Liver (tissue), 10 donors: ENCODE measurements at places on chromosomes 5 and 9.

- no peak for DNase-seq
- H3K4me1 ChIP-seq = no peaks in the 10 kb centered on the region
- no peak overlapping the region for H3K27ac ChIP-seq
- no peaks in the 10 kb centered on the region for H3K27me3 ChIP-seq
- no peak overlapping the region for H3K4me3 ChIP-seq
- H3K36me3 ChIP-seq = no peaks in the 10 kb centered on the region
Observed at GRCh38 chr5:163748934-163749333, 243.5 kb downstream of the MAT2B start.

DNA sequence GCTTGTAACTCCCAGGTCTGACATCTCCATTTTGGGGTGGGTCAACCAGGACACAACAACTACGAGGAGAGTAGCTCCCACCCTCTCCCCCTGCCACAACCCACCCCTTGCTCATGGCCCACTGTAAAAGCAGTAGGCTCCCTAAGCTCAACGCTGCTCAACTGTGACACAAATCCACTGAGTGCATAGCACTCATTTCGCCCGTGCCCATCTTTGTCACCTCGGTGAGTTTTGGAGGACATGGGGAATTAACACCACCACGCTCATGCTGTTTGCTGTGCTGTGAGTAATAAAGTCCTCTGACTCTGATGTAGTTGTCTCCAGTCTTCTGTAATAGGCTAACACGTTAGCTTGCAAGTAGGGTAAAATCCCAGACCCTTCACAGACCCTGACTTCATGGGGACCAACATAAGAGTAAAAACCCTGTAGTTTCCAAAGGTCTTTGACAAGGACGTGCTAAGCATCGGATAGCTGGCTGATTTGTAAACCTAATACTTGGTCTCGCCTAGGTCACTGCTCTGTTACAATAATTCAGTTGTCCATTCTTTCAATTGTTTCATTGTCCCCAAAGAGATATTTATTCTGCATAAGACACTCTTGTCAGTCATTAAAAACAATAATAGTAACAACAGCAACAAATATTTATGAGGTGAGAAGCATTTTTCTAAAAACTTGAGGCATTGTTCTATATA lies 7.7 kb downstream of the PLGRKT start:
- H3K4me1 ChIP-seq = no peaks in the 10 kb centered on the region
- H3K4me3 ChIP-seq = no peak overlapping the region
- DNase-seq = no peak
- H3K27ac ChIP-seq = no peak overlapping the region
- no peaks in the 10 kb centered on the region for H3K27me3 ChIP-seq

- H3K27me3 ChIP-seq = no peaks in the 10 kb centered on the region
- H3K4me3 ChIP-seq = no peak overlapping the region
- H3K36me3 ChIP-seq = no peaks in the 10 kb centered on the region
- DNase-seq = no peak
- no peaks in the 10 kb centered on the region for H3K4me1 ChIP-seq
Observed at GRCh38 chr5:115098041-115098702, 71.5 kb downstream of the TRIM36 start.

DNA sequence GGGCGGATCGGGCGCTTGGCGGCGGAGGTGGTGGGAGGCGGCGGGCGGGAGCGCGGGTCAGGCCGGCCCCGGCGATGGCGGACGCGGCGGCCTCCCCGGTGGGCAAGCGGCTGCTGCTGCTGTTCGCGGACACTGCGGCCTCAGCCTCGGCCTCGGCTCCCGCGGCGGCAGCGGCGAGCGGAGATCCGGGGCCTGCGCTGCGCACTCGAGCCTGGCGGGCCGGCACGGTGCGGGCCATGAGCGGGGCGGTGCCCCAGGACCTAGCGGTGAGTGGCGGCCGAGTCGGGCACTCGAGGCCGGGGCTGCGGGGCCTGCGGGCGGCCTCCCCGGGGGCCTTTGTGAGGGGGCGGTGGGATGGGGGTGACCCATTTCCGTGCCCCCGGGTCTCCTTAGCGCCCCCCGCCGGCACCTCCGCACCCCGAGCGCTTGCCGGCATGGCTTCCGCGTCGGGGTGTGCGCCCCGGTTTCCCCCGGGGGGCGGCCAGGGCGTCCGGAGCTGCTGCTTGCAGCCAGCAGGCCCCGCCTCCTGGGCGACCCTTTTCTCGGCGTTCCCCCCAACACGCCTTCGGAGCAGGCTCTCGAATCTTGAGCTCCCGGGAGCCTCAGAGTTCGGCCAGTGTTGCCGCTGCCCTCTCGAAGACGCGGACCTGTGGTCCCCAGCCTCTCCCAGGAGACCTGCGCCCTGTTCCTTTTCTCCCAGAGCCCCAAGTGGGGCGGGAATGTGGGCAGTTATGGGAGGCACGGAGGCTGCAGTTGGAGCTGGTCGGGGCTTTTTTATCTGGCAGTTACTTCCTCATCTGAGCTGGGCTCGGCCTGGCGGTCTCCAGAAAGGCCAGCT lies 456 bp downstream of the KDM3B start:
- peak overlapping the region; percentile 89 for H3K27ac ChIP-seq
- peaks cover 4% of the 10 kb centered on the region for H3K4me1 ChIP-seq
- H3K4me3 ChIP-seq = peak overlapping the region; percentile 99
- DNase-seq = peak; percentile 71

GRCh38 chr9:95507464-95508241 lies 9.1 kb downstream of the PTCH1 start:
- no peaks in the 10 kb centered on the region for H3K36me3 ChIP-seq
- DNase-seq = peak; percentile 59
- H3K27me3 ChIP-seq = no peaks in the 10 kb centered on the region
- peaks cover 13% of the 10 kb centered on the region for H3K4me1 ChIP-seq
- peak overlapping the region; percentile 97 for H3K27ac ChIP-seq

- no peak overlapping the region for H3K27ac ChIP-seq
- no peaks in the 10 kb centered on the region for H3K36me3 ChIP-seq
- H3K27me3 ChIP-seq = no peaks in the 10 kb centered on the region
- no peak for DNase-seq
Observed at GRCh38 chr5:94027145-94027544, 285.7 kb upstream of the POU5F2 start.

- no peaks in the 10 kb centered on the region for H3K36me3 ChIP-seq
- H3K27ac ChIP-seq = no peak overlapping the region
- H3K27me3 ChIP-seq = no peaks in the 10 kb centered on the region
Observed at GRCh38 chr5:135306557-135306956, 92.5 kb downstream of the MACROH2A1 start.

DNA sequence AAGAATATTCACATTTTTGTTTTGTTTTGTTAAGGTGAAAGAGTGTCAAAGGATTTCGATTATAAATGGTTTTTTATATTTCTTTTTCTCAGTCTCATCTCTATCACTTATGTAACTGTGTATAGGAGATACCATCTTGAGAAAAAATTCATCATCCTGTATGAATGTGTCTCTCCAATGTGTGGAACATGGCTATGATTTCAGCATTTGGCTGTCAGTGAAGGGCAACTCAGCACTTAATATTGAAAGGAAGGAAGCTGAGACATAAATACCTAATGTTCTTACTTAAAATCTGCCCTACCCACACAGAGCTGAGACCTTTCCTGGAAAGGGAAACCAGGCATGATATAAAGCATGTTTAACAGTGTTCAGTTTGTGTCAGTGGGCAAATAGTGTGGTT lies 474.2 kb upstream of the RIOK2 start:
- H3K36me3 ChIP-seq = no peaks in the 10 kb centered on the region
- no peak overlapping the region for H3K4me3 ChIP-seq
- H3K4me1 ChIP-seq = no peaks in the 10 kb centered on the region
- H3K27me3 ChIP-seq = no peaks in the 10 kb centered on the region
- no peak overlapping the region for H3K27ac ChIP-seq

- no peak for DNase-seq
- H3K4me3 ChIP-seq = no peak overlapping the region
- no peak overlapping the region for H3K27ac ChIP-seq
- H3K4me1 ChIP-seq = no peaks in the 10 kb centered on the region
Observed at GRCh38 chr5:66356011-66356565, 212.0 kb downstream of the SREK1 start.

GRCh38 chr5:96576876-96577275 lies 85.3 kb upstream of the CAST start:
- no peaks in the 10 kb centered on the region for H3K36me3 ChIP-seq
- H3K4me1 ChIP-seq = no peaks in the 10 kb centered on the region
- DNase-seq = no peak
- H3K4me3 ChIP-seq = no peak overlapping the region
- no peak overlapping the region for H3K27ac ChIP-seq

GRCh38 chr9:133914442-133915342 lies 77.4 kb downstream of the VAV2 start:
- peak overlapping the region; percentile 61 for H3K27ac ChIP-seq
- H3K4me3 ChIP-seq = no peak overlapping the region
- no peaks in the 10 kb centered on the region for H3K27me3 ChIP-seq
- H3K36me3 ChIP-seq = no peaks in the 10 kb centered on the region
- peak; percentile 43 for DNase-seq

- H3K27me3 ChIP-seq = no peaks in the 10 kb centered on the region
- no peak for DNase-seq
- no peak overlapping the region for H3K27ac ChIP-seq
- H3K36me3 ChIP-seq = no peaks in the 10 kb centered on the region
- H3K4me1 ChIP-seq = no peaks in the 10 kb centered on the region
- H3K4me3 ChIP-seq = no peak overlapping the region
Observed at GRCh38 chr5:97980291-97980690, 793.2 kb upstream of the RGMB start.

DNA sequence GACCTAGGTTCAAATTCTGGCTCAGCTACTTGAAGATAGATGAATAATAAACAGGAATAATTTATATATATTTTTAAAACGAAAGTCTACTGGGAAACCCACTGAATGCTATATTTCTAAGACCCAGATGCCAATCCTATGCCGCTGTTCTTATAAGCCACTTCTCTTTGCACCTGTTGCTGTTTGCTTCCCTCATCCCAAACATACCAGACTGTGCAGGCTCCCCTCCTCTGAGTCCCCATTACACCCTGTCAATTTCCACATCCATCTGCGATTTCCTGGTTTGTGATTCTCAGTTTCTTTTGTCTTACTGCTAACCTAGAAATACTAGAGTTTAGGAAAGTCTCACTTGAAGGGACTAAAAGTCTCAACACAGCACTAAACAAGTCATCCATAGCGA lies 92.8 kb upstream of the CAST start:
- no peaks in the 10 kb centered on the region for H3K27me3 ChIP-seq
- no peaks in the 10 kb centered on the region for H3K36me3 ChIP-seq
- no peak overlapping the region for H3K4me3 ChIP-seq
- H3K4me1 ChIP-seq = no peaks in the 10 kb centered on the region
- H3K27ac ChIP-seq = no peak overlapping the region

GRCh38 chr9:88303721-88304451 lies 84.4 kb upstream of the SPIN1 start:
- H3K36me3 ChIP-seq = no peaks in the 10 kb centered on the region
- no peaks in the 10 kb centered on the region for H3K27me3 ChIP-seq
- DNase-seq = no peak
- no peaks in the 10 kb centered on the region for H3K4me1 ChIP-seq

GRCh38 chr9:113255438-113255837 lies 19.9 kb downstream of the CDC26 start:
- no peak overlapping the region for H3K4me3 ChIP-seq
- no peaks in the 10 kb centered on the region for H3K4me1 ChIP-seq
- H3K36me3 ChIP-seq = peaks cover 2% of the 10 kb centered on the region
- no peaks in the 10 kb centered on the region for H3K27me3 ChIP-seq
- no peak overlapping the region for H3K27ac ChIP-seq

GRCh38 chr5:168359820-168360460 lies 68.5 kb downstream of the WWC1 start:
- H3K4me1 ChIP-seq = peaks cover 9% of the 10 kb centered on the region
- DNase-seq = no peak
- H3K4me3 ChIP-seq = no peak overlapping the region
- no peak overlapping the region for H3K27ac ChIP-seq
- H3K36me3 ChIP-seq = no peaks in the 10 kb centered on the region

- no peak overlapping the region for H3K4me3 ChIP-seq
- no peaks in the 10 kb centered on the region for H3K4me1 ChIP-seq
- H3K27me3 ChIP-seq = no peaks in the 10 kb centered on the region
- no peaks in the 10 kb centered on the region for H3K36me3 ChIP-seq
- no peak overlapping the region for H3K27ac ChIP-seq
Observed at GRCh38 chr5:140310434-140310833, 7.5 kb upstream of the PFDN1 start.

DNA sequence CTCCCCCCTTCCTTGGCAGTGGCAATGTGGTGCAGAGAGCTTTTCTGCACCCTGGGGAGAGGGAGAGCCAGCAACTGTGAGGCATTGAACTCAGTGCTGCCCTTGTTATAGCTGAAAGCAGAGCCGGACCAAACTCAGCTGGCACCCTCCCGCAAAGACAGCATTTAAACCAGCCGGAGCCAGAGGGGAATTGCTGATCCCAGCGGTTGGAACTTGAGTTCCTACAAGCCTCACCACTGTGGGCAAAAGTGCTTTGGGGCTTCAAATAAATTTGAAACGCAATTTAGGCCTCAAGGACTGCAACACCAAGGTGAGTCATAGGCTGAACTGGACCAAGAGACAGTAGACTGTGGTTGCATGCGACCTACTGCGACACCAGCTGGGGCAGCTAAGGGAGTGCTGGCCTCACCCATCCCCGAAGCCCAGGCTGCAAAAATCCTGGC lies 207.6 kb upstream of the CDKN2B start:
- no peak overlapping the region for H3K4me3 ChIP-seq
- no peak overlapping the region for H3K27ac ChIP-seq
- no peaks in the 10 kb centered on the region for H3K27me3 ChIP-seq

GRCh38 chr9:104091116-104091515 lies 3.0 kb upstream of the SMC2 start:
- DNase-seq = no peak
- no peaks in the 10 kb centered on the region for H3K36me3 ChIP-seq
- no peaks in the 10 kb centered on the region for H3K27me3 ChIP-seq
- no peak overlapping the region for H3K4me3 ChIP-seq

DNA sequence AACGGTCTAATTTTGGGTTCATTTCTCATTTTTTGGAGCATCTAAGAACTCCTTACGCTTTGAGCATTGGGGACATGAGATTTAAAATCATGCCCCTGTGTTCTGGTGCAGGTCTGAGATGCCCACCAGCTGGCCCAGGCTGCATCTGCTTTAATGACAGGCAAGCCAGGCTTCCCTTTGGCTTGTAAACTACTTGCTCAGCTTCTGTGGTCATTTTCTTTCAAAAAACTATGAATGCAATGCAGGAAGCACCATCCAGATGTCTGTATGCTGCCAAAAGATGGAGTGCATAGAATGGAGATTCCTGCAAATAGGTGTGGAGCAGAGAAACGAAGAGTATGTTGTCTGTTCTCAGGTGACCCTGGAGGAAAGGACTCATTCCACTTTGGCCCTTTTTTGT lies 399.9 kb upstream of the ADAMTSL1 start:
- no peaks in the 10 kb centered on the region for H3K4me1 ChIP-seq
- DNase-seq = no peak
- H3K27me3 ChIP-seq = no peaks in the 10 kb centered on the region
- H3K4me3 ChIP-seq = no peak overlapping the region
- H3K36me3 ChIP-seq = no peaks in the 10 kb centered on the region
- H3K27ac ChIP-seq = no peak overlapping the region

GRCh38 chr5:21125238-21125983 lies 1137.4 kb upstream of the CDH18 start:
- H3K4me1 ChIP-seq = no peaks in the 10 kb centered on the region
- no peaks in the 10 kb centered on the region for H3K27me3 ChIP-seq
- H3K36me3 ChIP-seq = no peaks in the 10 kb centered on the region
- DNase-seq = no peak
- H3K27ac ChIP-seq = no peak overlapping the region
